Stimulated activated CD8-positive, alpha-beta memory T cell treated with anti-CD3 and anti-CD28 coated beads, Interleukin-15, amount 100 ng/mL, for 4 hours (primary cell): ENCODE measurements at places on chromosomes 7 and 10.

- no peak for DNase-seq
Measured at GRCh38 chr7:101911800-101912715, 94.6 kb downstream of the CUX1 start.

DNA sequence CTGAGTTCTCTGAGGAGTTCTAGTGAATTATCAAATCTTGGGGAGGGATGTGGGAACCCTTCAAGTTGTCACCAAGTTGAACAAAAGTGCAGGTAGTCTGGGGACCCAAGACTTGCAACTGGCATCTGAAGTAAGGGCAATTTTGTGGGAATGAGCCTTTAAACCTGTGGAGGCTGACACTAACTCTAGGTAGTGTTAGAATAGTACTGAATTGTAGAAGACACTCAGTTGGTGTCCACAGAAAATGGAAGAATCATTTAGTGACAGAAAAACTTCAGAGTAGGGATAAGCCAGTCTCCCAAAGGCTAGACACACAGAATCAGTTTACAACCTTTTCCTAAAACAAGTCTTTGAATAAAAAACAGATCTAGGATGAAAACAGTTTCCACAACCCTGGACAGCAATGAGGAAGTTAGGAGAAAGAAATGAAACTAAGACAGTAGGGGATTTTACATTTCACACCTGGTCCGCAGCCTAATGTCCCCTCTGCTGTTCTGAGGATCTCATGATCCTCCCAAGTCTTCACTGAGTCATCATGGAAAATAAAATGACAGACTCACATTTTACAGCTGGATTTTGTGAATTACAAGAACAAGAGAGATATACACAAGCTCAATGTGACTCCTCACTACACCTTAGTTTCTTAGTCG is 23.0 kb upstream of the ING3 start:
- no peak for DNase-seq

DNA sequence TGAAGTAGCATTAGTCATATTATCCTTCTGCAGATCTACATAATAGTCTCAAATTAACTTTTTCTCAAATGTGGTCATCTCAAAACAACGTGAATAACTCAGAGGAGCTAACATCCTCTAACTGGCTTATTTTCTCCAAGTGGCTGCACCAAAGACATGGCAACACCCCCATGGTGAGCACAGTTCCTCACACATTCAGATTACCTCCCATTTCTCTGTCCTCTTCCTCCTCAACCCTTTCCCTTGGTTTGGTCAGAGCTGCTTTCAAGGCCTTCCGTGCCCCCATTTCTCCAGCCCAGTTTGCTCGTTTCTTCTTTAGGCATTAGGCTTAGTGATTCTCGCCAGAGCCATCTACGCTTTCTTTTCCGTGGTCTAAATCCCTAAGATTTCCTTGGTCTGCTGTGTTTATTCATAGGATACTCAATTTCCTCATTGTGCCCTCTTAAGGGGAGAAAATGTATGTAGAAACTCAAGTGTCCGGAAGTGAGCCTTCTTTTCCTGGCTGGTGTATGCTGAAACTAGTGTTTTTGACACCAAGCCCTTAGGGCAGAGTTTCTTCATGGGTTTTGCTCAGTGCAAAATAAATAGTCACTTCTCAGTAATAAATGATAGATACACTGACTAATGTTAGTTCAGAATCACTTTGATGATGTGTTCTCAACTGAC is 2.6 kb downstream of the MET start:
- DNase-seq, result no peak

- DNase-seq, result no peak
Measured at GRCh38 chr10:102741726-102742237, 2.0 kb upstream of the WBP1L start.

DNA sequence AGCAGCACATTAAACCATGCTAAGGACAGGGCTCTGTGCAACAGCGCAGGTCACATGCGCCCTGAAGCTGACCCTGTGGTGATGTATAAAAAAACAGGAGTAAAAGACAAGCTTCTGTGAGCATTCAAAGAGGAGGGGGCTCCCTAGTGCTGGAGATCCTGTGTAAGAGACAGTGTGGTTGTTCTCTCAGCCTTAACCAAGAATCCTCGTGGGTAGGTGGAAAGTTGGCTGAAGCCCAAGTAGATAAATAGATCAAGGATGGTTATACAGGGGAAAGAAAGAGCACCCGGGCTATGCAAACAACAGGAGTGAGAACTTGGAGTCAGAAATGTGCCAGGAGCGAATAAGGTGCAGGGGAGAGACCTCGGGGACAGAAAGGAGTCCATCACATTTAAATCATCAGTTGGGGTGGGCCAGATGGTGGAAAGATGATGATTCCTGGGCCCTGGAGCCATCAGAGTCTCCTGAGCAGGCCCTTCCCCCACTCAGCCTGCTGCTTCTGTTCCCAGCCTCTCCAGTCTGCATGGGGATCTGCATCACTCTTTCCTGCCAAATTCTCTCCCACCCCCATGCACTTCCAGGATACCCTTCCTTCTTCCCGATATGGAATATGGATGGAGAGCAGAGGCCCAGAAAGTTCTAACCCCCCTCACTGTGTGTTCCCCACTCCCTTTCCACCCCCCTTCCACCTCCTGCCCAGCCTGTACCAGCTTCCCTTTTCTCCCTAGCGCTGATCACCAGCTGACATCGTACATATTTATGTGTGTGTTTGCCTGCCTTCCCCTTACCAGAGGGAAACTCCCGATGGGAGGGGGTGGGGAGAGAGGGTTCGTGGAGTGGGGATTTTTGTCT is 78.1 kb upstream of the PRR15 start:
- no peak for DNase-seq

- no peak for DNase-seq
Measured at GRCh38 chr10:16799621-16800020, 17.6 kb downstream of the RSU1 start.

- no peak for DNase-seq
Measured at GRCh38 chr7:99898836-99899235, 20.5 kb downstream of the TRIM4 start.

- DNase-seq, result no peak
Measured at GRCh38 chr10:88755753-88756152, 4.1 kb upstream of the LIPN start.

DNA sequence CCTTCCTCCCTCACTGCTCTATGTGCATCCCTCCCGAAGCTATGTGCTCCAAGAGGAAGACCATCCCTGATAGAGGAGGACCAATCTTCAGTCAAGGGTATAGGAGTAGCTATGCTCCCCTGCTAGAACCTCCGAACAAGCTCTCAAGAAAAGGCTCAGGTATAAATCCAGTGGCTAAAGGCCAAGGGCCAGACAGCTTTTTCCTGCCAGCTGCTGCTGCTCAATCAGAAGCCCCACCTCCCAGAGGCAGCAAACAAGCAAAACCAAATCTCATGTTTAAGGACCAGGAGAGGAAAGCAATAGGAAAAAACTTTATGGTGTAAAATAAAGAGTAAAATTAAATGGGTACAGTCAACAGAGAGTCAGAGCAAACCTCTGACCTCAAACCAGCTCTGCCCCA is 187.2 kb downstream of the FGFR2 start:
- DNase-seq, result no peak
